ENCODE measurements at places on chromosomes 7 and 10.

GRCh38 chr7:87416682-87417587, 58.5 kb downstream of the ABCB4 start:
- peak; percentile 66 for DNase-seq

DNA sequence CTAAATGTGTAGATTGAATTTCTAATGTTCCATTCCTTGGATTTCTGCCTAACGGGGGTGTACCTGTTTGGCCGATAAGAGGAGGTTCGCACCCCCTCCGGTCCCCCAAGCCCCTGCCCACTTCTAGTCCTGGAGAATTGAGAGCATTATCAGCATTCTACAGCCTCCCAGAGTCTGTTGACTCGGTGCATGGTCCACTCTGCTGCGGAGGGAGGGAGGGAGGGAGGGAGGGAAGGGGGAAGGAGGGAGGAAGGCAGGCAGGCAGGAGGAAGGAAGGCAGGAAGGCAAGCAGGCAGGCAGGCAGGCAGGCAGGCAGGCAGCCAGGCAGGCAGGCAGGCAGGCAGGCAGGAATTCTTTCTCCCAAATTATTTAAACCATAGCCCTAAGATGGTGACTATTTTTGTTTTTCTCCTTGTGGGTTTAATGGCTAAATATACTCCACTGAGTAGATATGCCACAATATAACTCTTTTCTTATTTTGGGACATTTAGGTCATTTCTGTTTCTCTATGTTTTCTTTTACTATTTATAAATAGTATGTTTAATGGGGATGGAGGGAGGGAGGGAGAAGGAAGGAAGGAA, 69.5 kb upstream of the CHST15 start:
- DNase-seq: no peak

DNA sequence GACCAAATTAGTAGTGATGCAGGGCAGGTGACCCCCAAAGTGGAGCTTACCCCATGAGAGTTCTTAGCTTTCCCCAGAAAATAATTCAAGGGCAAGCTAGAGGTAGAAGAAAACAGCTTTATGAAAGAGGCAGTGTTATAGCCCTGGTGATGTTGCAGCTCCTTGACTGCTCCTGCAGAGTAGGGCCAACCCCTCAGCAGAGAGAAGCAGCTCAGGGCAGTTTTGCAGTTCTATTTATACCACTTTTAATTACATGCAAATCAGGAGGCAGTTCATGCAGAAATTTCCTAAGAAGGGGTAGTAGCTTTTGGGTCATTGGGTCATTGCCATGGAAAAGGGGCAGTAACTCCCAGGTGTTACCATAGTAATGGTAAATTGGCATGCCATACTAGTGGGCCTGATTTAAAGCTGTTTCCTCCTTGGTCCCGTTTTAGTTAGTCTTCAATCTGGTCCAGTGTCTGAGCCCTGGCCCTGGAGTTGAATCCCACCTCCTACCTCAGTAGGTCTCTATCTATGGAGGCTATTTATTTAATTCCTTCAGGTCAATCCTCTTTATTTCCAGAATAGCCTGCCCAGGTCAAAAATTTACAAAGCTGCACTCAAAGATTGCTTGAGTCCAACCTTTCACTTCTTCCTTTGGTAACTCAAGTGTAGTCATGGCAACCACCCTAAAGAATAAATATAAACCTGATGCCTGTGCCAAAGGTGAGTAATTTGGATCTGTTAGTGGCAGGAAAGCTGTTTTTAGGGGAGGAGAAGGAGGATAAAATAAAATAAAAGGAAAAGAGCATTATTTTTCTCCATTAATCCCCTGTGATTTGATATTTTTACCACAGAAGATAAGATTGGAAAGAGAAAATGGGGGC, 29.5 kb downstream of the PLXDC2 start:
- DNase-seq: no peak

GRCh38 chr10:78287618-78288017, 254.0 kb downstream of the RPS24 start:
- DNase-seq: no peak

DNA sequence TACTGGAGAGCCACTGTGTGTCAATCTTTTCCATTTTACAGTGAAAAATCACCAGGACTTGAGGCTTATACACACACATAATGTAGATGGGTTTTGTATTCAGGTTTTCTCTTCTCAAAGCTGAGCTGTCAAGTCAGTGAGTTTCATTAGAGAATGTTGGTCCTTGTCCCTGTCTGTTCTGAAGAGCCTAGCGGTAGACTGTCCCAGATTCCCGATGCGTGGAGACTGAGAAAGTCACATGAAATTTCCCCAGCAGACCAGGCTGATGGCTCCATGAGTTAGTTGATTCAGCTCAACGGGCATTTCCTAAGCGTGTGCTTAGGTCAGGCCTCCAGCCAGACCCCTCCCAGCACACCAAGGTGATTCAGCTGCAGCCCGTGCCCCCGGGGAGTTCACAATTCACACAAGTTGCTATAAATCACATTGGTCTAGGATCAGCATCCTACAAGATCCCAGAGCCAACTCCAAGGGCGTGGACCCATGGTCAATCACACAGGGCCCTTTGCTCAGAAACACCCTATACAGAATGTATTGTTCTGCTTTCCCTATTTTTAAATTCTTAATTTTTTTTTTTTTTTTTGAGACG, 17.2 kb downstream of the CHST15 start:
- DNase-seq: no peak

- DNase-seq: no peak
Measured at GRCh38 chr10:48614481-48615390, 9.9 kb upstream of the ARHGAP22 start.

Data from COR-L47 (cell line).